ENCODE measurements at places on chromosomes 3 and 15.
A peak's percentile ranks its signal among the peaks of the same experiment; 100 is the strongest.

DNA sequence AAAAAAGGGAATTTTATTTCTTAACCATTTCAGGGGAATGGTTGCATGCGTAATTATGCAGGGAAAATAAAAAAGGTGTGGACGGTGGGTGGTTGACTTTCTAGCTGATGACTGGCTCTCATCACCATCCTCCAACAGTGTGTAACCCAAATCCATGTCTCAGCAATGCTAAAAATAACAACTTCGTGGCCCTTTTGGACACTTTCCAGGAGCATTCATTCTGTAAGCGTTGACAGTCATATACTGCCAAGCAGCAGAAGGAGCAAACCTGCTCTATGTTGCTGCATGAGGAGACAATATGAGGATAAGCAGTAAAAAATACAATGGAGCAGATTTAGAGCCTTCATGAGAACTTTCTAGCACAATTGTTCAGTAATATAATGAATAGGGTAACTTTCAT, 189.1 kb downstream of the ANXA2 start:
- DNase-seq = no peak

GRCh38 chr3:72907731-72908620, 20.1 kb downstream of the GXYLT2 start:
- no peak for DNase-seq

- DNase-seq = no peak
Measured at GRCh38 chr15:73058437-73058836, 6.2 kb downstream of the NEO1 start.

DNA sequence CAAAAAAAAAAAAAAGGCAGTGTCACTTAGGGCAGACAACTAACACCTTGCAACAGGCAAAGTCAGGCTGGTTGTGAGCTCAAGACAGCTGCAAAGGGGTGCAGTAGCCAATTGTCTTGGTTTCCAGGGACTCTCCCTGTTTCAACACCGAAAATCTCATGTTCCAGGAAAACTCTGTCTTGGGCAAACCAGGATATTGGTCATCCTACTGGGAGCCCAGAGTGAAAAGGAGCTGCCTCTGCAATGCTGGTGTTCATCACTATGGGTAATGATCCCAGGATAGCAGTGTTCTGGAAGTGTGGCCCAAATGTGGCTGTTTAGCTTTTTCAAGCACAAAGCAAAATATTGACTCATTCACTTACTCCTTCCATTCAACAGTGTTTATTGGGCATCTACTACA, 82.6 kb downstream of the ARHGAP31 start:
- DNase-seq = no peak

GRCh38 chr3:81974751-81975150, 213.3 kb upstream of the GBE1 start:
- no peak for DNase-seq

- DNase-seq = no peak
Measured at GRCh38 chr3:6282918-6283317, 578.0 kb upstream of the GRM7 start.

DNA sequence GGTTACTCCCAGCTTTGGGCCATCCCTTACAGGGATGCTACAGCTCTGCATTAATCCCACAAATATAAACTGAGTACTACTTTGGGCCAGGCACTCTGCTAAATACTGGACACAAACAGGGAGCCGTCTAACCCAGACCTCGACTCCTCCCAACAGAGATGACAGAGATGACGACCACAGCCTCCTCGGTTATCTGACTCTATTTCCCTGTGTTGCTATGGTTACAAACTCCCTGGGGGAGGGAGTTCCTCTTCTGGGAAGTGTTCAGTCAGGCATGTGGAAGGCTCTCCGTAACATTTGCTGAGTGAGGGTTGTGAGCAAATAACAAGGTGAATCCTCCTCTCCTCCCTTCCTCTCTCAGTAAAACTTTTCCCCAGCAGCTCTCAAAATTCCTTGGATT, 6.7 kb upstream of the CMTM7 start:
- DNase-seq = peak; percentile 69

GRCh38 chr3:70531063-70531657, 218.7 kb upstream of the MDFIC2 start:
- no peak for DNase-seq

GRCh38 chr15:83446904-83447709, at the start of gene SH3GL3:
Gene SH3GL3, plus strand, starts transcription at chr15:83447341. Its CDS starts 193 bp downstream, at chr15:83447534.
- DNase-seq = peak; percentile 87

- no peak for DNase-seq
Measured at GRCh38 chr3:98690876-98691275, 72.3 kb upstream of the ST3GAL6 start.

- DNase-seq = no peak
Measured at GRCh38 chr3:39748002-39748401, 61.4 kb upstream of the MYRIP start.

DNA sequence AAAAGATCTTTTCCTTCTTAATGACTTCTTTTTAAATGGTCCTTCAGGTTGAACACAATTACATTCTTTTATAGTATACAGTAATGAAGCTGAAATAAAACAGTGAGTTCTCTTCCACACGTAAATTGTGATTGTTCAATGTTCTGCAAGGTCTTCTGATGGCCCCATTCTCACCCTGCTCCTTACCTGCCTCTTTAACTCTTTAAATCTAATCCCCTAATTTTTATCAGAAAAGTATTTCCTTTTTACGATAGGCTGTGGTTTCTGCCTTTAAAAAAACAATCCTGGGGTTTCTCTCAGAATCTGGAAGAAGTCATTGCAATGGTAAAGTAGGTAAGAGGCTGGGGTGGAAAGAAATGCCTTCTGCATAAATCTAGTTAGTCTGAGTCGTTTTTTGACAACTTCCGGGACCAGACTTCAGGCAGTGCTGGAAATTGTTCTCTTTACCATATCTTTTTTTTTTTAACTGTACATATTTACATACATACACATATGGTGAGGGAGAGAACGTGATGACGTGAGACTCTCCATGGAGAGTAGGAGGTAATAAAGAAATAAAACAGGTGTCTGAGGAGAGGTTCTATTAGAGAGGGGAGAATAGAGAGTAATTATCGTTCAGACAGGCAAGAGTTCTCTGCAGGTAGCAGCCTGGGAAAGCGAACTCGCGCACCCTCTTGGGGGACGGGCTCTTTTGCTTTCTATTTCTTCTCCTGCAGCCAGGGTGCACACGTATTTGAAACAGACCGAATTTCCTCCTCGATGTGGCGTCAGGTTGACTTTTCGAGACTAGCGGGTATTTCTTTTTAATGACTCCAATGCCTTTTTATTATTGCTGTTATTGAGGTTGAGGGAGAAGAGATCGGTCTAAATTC, at the start of gene SIDT1:
SIDT1 (plus strand) TSS at position 730 of the 872 bp plus-strand sequence. CDS start 467 bp downstream, outside the sequence.
- DNase-seq = no peak

DNA sequence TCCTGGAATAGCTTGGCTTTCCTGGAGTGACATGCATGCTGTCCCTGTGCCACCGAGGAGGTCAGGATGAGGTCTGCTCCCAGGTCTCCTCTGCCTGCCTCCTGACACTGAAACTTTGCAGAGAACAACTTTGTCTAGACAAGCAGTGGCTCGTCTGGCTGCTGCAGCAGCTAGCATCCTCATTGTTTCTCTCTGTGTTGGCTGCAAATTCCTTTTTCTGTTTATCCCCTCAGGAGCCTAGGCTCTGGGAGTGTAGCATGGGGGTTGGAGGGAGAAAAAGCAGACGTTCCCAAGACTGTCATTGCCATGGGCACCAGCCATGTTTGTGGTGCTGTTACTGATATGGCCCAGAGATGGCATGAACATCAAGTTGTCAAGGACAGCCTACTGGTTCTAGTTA, 208.7 kb upstream of the LRIG1 start:
- DNase-seq = no peak

Measured in BE2C (cell line).